ENCODE measurements at places on chromosomes 1 and 21. TPM values are rescaled to one million over a fixed set of nuclear protein-coding genes. Genes with fewer than 3 reads are reported as not detected.

- DNase-seq: no peak
Observed at GRCh38 chr1:237393632-237394031, 351.6 kb downstream of the RYR2 start.

DNA sequence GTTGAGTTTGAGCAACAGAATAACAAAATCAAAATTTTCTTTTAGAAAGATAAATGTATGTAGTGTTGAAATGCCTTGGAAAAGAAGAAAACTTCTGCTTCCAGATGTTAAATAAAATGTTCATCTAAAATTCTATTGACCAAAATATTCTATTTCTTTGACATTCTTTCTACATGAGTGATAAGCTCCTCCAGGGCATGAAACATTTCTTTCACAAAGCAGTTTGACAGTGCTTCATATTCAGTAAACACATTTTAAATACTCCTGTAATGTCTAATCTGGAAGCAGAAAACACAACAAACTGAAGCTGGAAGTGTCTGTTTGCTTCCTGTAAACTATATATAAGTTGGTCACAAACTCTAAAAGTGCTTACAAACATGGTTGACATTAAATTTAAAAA lies 61.5 kb downstream of the RGS21 start:
- no peak for DNase-seq

PLEKHA6 gene
- 1.4 TPM for total RNA-seq

OR2T11 gene
- total RNA-seq: not detected

GRCh38 chr1:41222496-41222895 lies 19.6 kb downstream of the SCMH1 start:
- no peak for DNase-seq

- no peak for DNase-seq
Observed at GRCh38 chr1:41955461-41956159, 36.9 kb upstream of the HIVEP3 start.

GRCh38 chr1:85630493-85630892 lies 49.9 kb downstream of the CCN1 start:
- no peak for DNase-seq

Data from chondrocyte (in vitro differentiated cells).